ENCODE measurements at places on chromosomes 5 and 9.

DNA sequence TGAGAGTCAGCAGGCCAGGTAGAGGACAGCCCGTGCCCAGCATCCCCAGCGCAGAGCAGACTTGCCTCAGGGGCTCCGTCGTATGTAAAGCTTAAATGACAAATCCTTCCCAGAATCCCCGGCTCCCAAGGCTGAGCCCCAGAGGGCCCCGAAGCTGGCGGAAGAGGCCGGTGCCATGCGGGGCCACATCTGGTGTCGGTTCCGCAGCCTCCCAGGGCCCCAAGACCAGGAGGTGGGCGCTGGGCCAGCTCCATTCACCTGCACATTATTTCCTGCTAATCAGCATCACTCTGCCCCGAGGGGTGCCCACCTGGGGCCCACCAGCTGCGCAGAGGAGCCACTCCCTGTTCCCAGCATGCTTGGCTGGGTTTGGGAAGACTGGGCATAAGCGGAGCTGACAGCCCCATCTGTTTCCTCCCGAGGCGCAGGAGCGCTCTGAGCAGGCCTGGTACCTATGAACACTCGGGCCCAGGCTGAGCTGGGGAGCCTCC, 124.0 kb upstream of the PPP1R26 start:
- no peak for DNase-seq

DNA sequence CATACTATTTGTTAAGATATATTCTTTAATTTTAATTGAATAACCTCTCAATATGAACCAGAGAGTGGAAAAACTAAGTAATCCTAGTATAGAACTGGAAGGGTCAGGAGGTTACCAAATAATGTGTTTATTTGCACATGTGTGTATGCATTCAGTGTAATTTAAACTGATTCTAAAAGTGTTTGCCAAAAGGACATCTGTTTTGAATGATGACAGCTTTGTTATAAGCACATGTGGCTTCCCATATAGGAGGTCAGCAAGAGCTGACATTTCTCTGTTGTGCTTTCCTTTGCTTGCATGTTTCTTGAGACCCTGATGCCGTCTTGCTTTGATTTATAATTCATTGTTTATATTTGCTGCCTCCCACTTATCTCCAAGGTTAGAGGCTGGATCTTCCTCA, 383.4 kb downstream of the BRINP1 start:
- no peak for DNase-seq

- DNase-seq, result no peak
Observed at GRCh38 chr5:90707698-90708097, 149.1 kb downstream of the ADGRV1 start.

DNA sequence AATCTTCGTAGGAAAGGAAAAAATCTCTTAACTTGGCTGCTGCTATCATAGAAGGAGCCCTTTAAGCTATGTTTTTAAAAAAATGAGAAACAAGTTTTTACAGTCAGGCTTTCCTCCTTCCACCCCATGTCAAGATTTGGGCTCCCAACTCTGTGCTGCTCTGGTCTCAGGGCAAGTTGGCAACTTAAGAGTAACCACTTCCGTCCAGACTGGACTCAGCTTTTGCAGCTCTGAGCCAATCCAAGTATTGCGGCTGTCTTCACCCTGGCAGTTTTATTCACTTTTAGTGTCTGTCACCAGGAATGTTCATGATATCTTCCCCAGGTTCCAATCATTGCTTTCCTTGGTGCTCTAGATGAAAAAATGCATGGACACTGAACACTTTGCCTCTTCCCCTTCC, 115.9 kb upstream of the GAS1 start:
- DNase-seq, result no peak

- DNase-seq, result no peak
Observed at GRCh38 chr5:104412649-104413240, 850.2 kb upstream of the NUDT12 start.

- DNase-seq, result no peak
Observed at GRCh38 chr5:128537221-128537999, 635 bp downstream of the FBN2 start.

DNA sequence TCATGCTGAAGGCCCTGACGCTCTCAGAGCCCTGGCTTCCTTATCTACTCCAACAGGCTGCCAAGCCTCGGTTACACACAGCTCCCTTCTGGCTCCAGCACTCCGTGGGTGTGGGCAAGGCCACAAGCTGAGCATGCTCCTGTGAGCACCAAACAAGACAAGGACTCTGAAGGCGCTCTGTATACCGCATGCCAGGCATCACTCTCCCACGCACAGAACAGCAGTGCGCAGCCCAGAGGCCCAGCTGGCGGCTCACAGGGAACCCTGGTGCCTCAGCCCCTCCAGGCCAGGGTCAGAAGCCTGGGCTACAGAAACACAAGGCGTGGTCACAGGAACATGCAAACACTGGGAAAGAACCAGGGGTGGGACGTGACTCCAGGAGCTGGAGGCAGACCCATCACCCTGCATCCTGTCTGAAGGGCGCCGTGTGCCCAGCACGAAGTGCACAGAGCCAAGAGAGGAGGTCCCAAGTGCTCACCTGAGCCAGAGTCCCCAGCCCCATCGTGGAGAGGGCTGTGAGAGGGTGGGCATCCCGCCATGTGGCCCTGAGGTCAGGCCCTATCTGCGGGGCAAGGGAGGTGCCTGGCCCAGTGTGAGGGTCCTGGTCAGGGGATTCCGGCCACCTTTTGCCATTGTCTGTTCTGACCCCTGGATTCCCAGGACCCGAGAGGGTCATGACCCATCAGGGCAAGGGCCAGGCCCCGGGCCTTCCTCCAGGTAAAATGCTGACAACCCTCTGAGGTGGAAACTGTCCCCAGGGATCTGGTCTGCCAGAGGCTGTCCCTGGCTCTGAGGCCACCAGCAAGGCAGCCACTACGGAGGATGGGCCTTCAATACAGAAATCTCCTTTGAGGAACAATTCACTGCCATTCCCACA, 54.7 kb downstream of the COL23A1 start:
- no peak for DNase-seq

- DNase-seq, result no peak
Observed at GRCh38 chr5:131821221-131821620, 24.4 kb upstream of the FNIP1 start.

- DNase-seq, result no peak
Observed at GRCh38 chr9:7324152-7324598, 475.4 kb downstream of the DMAC1 start.

GRCh38 chr5:151162776-151163175, 5.2 kb upstream of the ANXA6 start:
- DNase-seq, result no peak

DNA sequence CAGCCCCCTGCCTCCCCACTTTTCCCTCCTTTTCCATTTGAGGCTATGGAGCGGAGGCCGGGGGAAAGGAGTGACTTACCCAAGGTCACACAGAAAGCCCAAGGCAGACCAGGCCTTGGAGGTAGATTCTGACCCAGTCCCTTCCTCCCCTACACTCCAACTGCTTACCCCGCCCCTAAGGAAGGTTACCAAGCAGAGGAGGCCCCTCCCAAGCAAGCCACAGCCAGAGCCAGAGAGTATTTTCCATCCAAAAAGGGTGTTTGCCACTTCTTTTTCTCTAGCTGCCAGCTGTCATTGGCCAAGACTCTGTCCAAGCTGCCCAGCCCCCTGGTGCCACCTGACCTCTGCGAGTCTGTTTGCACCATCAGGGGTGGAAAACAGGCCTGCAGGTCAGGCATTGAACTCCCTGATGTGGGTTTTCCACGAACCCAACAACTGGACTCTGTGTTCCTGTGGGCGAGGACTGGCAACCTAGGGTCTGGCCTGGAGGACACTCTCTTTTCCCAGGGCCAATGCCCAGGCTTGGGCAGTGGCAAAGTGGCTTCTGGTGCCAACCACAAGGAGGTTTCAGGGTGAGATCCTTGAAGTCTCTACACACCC, 6.3 kb upstream of the ASS1 start:
- DNase-seq, result no peak

- DNase-seq, result no peak
Observed at GRCh38 chr9:61673664-61674381, 484.0 kb downstream of the SPATA31A7 start.

GRCh38 chr9:21974722-21975409, 19.3 kb downstream of the CDKN2A start:
- DNase-seq, result no peak

- no peak for DNase-seq
Observed at GRCh38 chr9:100472788-100473275, at the start of gene TMEFF1. Gene TMEFF1, plus strand, starts transcription at chr9:100473149. Its CDS starts 396 bp downstream, at chr9:100473545.

DNA sequence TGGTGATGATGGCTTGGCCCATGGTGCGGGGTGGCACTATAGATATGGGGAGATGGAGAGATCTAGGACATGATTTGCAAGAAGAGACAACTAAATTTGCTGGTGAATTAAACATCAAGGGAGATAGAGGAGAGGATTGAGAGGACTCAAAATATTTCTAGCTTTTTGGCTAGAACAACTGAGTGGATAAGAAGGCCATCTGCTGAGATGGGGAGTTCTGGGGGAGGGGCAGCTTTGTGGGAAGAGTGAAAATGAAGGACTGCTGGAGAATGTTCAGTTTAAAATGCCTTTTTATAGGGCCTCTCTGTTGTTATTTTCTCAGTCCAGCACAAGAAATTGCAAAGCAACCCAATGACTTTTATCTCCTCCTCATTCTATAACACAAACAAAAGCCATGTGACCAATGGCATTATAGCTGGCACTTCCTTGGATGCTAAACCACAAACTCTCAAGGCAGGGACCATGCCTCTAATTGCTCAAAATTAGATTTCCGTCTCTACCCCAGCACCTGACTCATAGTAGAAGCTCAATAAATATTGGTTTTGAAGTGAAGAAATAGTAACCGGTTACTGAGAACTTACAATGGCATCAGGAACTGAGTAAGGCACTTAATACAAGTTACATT, 29.8 kb downstream of the JAKMIP2 start:
- DNase-seq, result no peak

DNA sequence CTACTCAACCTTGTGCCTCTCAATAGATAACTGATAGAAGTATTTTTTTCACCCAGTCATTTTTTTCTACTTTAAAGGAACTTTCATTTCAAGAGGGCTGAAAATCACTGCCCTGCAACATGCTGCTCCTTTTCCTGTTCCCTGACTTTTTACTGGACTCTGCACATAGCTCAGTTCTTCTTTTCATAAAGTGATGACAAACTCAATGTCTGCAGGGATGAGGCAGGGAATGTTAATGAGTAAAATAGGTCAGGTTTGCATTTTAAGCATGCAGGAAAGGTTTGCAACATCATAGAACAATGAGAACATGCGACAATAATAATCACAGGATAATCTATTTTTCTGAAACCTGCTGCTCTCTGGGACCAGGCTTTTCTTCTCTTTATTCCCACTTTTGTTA, 172.2 kb upstream of the SGCD start:
- no peak for DNase-seq

DNA sequence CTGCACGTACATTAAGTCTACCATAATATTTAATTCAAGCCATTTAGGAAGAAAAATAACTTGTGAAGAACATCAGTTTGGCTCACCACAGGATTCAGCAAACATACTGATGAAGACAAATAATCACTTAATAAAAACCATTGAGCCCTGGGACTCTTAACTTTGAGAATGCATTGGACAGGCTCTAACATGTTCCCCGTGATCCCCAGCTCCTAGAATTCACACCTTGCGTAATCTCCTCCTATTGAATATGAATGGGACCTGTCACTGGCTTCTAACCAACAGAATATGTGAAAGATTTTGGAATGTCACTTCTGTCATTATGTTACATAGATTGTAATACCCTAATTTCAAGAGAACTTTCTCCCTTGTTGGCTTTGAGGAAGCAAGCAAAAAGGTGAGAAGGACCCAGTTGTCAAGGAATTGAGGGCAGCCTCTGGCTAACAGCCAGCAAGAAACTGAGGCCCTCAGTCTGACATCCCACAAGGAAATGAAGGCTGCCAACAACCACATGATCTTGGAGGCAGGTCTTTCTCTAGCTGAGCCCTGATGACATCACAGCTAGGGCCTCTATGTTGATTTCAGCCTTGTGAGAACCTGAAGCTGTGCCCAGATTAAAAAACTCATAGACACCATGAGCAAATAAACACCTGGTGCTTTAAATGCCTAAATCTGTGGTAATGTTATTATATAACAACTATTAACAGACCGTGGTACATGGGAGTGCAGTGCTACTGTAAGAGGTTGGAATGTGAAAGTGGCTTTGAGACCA, 433.2 kb downstream of the SEMA5A start:
- DNase-seq, result no peak

DNA sequence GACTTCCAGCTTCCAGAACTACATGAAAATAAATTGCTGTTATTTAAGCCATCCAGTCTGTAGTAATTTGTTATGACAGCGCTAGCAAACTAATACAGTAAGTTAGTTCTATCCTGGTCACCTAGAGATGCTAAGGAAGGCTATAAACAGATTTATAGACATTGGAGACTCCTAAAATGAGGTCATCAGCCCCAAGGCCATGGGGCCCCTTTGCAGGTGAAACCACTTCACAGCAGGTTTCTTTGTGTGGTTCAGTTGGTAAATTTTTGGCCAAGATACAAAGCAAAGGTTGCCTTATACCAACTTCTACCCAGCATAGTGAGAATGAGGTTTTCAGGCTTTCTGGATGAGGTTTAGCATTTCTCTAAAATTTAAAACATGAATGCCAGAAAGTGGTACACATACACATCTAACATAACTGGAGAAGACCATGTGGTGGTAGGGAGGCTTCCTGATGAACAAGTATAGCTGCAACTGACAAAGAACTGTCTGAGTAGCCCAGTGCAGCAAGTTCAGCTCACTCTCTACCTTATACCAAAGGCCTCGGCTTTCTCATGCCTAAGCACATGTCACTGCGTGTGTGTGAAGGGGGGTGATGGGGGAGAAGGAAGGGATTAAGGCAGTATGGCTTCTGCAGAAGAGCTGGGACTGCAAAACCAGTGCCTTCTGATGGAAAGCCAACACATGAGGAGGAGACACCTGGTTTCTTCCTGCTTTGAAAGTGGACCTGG, 264.6 kb upstream of the TAS2R1 start:
- DNase-seq, result no peak
